ENCODE measurements at places on chromosomes 1 and 21.
A peak's percentile ranks its signal among the peaks of the same experiment; 100 is the strongest.

DNA sequence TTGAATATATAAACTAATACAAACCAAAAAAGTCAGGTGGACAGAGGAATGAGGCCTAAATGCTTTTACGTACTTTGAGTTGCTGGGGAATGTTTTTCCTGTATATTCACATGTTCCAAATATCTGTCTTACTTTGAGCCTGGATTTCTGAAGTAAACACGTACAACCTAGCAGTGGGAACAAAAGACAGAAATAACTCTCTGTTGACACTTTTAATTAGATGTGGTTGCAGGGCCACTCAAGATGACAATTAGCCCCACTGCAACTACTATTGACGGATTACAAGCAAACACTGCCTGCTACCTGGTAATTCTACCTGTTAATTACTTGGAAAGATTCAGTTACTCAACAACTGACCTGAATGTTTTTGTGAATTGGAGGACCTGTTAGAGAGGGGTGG is 196.9 kb downstream of the TTLL7 start:
- no peak for DNase-seq

- DNase-seq = no peak
These were observed 73.3 kb downstream of the SNRPE start for GRCh38 chr1:203934651-203935050.

DNA sequence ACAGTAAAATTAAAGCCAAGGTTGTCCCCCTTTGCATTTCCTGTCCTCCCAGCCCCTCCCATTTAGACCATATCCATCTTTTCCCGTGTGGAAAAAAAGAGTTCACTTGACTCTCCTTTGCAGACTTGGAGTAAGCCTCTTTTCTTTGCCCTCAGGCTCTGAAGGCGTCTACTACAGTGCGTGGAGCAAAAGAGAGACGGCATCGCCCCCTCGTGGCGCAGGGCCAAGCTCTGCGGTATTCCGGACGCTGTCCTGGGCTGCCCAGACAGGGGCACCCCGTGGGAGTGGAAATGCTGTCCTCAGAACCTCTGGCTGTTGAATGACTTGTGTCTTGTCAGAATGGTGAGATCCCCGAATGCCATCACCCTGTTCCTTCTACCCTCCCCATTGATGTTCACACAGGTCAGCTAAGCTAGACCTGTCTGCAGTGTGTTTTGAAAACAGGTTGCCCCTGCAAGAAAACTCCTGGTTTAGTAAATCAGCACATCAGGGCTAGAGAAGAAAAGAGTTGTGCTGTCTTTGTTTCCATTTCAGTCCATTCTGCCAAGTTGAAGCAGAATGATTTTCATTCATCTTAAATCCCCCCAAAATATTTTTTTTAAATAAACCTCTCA is 12.3 kb upstream of the GJA8 start:
- peak; percentile 78 for DNase-seq

GRCh38 chr1:156383023-156383422 is 14.0 kb downstream of the RHBG start:
- DNase-seq = peak; percentile 82

Data from iPS DF 6.9 (cell line).